Inflammatory macrophage treated with lipopolysaccharide for 4 hours (primary cell): ENCODE measurements at places on chromosomes 5 and 9.

- no peak for DNase-seq
Observed at GRCh38 chr5:111764019-111764418, 7.0 kb upstream of the NREP start.

- no peak for DNase-seq
Observed at GRCh38 chr5:134403951-134404350, 7.7 kb downstream of the CDKN2AIPNL start.

GRCh38 chr9:134258828-134259546 is 67.3 kb upstream of the RXRA start:
- no peak for DNase-seq

DNA sequence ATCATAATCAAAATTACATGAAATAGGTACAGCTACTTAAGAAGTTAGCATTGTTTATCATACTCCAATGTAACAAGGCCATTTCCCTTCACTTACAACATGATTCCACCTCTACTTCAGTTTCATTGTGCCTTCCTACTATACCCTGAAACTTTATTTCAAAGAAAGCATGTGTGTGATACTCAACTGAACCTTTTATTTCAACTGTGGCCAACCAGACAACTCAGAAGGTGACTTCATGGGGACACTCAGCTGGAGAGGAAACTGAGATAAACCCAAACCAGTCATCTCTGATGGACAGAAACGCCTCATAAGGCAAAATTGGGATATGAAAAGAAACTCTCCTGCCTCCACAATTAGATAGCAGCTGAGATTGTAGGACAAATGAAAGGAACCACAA is 5.9 kb upstream of the TTC23L start:
- DNase-seq = no peak

GRCh38 chr5:106530150-106530549 is 1140.6 kb downstream of the EFNA5 start:
- DNase-seq = no peak
